ENCODE measurements at places on chromosomes 3 and 15.

DNA sequence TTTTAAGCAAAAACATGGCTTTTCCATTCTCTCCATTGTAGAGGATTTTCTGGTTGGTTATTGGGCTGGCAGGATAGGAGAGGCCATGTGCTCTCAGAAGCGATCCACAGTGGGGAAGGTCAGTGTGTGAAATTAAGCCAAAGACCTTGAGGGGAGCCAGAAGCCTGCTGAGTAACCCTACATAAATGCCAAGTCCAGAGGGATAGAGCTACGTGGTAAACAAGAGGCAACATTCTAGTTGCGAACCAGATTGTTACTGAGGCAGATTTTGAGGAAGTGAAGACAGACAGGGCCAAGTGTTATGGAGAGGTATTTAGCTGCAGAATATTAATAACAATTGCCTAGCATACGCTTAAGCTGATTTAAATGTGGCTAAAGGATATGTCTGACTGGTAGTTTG, 592.8 kb upstream of the GBE1 start:
- no peak for DNase-seq

- DNase-seq = no peak
Measured at GRCh38 chr15:52095597-52096262, 16.8 kb downstream of the BCL2L10 start.

DNA sequence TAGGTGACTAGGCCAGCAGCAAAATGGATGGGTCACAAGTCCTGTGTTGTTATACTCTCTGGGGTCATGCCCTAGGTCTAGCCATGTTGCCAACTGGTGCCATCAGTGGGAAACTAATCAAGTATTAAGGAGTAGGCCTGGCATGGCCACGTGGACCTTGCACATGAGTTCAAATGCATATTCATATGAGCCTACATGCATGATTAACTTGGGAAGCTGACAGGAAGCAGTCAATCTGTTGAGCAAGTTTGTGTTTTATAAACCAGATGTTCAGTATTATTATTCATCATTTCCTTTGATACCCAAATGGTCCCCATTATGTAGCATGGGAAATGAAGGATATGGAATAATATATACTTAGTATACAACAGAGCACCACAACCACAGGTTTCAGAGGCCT, 95.0 kb downstream of the LRTM1 start:
- no peak for DNase-seq

GRCh38 chr15:72614810-72615532, 39.5 kb upstream of the GOLGA6B start:
- no peak for DNase-seq

DNA sequence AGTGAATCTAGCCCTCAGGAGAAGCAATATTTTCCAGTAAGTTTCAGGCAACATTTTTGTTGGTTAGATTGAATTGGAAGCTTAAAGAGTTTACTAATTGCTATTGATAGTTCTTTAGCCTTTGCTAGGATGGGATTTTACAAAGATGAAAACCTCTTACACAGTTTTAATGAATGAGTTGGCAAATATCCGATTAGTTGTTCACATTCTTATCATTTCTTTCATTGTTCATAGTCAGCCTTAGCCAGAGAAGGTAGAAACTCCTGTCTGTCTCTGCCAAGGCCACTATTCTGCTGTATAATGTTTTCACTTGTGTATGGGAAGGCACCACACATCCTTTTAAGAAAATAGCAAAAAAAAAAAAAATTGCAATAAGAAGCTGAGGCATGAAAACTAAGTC, 222.0 kb upstream of the MANF start:
- no peak for DNase-seq

GRCh38 chr3:186722457-186722856, 5.3 kb downstream of the KNG1 start:
- DNase-seq = no peak

- no peak for DNase-seq
Measured at GRCh38 chr15:72836676-72837330, 53.2 kb upstream of the ADPGK start.

GRCh38 chr15:70091726-70092463, 5.8 kb downstream of the TLE3 start:
- no peak for DNase-seq

- DNase-seq = no peak
Measured at GRCh38 chr3:186705882-186706780, 11.0 kb upstream of the KNG1 start.

- DNase-seq = no peak
Measured at GRCh38 chr3:171461525-171461917, 1.3 kb upstream of the TNIK start.

DNA sequence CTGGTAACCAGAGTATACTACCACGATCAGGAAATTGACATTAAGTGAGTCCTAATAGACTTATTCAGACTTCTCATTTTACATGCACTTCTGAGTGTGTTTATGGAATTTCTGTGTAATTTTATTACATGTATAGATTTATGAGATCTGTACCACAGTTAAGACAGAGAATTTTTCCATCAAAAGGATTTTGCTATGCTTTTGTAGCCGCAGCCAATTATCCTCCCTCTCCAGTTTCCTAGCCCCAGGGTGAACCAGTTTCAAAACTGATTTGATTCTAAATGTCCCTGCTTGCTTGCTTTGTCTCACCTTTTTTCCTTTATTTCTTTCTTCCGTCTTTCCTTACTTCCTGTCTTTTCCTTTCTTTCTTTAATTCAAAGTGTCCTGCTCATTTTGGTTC, 661.2 kb upstream of the BCHE start:
- no peak for DNase-seq

GRCh38 chr3:57069503-57069902, 9.0 kb downstream of the SPATA12 start:
- no peak for DNase-seq

DNA sequence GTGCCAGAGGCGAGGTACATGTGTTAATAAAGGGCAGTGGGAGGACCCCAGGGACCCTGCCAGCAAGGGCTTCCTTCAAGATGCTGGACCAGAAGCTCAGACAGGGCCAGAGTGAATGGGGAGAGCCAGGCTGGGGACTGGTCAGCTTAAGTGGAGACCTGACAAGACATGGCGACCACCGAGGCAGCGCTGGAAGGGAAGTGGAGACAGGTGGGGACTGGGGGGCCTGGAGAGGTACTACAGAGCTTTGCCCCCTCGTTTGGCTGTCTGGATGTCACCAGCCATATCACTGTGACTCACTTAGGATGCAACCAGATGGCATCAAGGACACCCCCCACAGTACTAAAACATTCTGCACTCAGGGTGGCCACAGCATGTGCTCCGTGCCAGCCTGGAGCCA, 97.9 kb downstream of the ADCY5 start:
- DNase-seq = no peak

Measured in SJSA1 (cell line).